ENCODE measurements at places on chromosomes 2 and 18. TPM values are rescaled to one million over a fixed set of nuclear protein-coding genes. Genes with fewer than 3 reads are reported as not detected.

DNA sequence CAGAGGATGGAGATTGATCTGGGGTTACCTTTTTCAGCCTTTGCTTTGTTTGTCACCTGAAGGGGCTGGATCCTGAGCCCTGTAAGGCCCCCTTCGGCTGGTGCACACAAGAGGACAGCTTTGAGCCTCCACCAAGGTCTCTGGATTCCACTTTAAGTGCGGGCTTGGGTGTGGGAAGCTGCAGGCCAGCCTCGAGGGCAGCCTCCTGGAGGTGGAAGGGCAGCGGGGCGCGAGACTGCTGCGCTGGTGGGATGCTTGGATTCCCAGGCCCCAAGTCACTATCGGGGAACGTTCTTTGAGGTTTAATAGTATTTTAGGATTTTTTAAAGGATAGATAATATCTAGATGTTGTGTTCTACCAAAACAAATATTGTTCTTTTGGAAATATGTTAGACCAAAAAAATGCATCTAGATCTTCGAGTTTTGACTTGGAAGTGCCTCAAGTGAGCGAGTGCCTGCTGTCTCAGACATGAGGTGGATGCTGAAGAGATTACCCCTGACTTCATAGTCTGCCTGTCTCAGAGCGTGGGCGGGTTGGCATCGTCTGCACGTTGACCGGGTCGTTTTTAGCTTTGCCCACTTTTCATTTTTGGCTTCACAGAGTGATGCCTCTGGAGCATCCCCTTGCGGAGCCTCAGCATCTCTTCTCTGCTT, 113.8 kb downstream of the AGAP1 start:
- no peak for DNase-seq

GRCh38 chr2:190563646-190564045, 29.1 kb upstream of the NEMP2 start:
- DNase-seq = no peak

DNA sequence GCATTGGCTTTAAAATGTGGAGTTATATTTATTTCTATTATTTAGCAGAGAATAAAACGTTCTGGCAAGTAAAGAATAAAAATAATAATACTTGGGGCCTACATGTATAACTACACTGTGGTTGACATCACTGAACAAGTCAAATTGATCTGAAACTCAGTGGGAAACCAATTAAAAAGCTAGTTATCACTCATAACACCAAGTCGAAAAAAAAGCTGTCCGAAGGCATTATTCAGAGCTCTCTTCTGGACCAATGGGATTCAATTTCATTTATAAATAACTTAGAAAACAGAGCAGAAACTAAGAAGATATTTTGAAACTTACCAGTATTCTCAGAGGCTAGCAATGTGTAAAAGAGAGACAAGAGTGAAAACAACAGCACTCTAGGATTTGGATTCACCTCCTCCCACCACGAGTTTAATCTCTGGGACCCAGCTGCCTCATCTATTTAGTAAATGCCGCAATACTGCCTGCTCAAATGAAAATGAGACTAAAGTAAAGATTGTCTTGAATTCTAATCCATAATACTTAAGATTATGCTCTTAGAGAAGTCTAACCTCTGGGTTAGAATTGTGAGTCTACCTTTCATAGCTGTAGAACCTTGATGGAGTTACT, 128.4 kb downstream of the NBAS start:
- DNase-seq = no peak

DNA sequence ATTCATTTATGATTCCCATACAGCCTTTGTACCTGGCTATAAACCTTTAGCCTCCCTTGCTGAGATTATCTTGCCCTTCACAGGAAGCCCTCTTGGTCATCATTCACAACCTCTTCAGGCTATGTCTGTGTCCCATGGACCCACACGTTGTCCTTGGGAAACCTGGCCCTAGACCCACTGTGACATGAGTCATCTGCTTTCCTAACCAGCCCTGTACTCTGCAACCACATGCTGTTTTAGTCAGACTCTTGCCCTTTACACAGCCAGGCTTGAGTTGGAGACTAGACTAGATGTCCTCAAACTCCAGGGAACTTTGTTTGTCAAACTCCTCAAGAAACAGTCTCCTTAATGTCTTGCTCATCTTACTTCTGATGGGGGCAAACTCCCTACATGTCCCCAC, 229.3 kb upstream of the ZSWIM2 start:
- DNase-seq = no peak

The TRABD2A gene
- 109 TPM for total RNA-seq
